ENCODE measurements at places on chromosomes 4 and X. TPM values are rescaled to one million over a fixed set of nuclear protein-coding genes. Genes with fewer than 3 reads are reported as not detected.

SSX1 gene
- polyA plus RNA-seq = not detected

COL4A6 gene
- 18.9 TPM for polyA plus RNA-seq

GRCh38 chr4:92303621-92304027 is at the start of gene GRID2:
GRID2 (plus strand) TSS chr4:92303966.
- peak; percentile 32 for DNase-seq

DNA sequence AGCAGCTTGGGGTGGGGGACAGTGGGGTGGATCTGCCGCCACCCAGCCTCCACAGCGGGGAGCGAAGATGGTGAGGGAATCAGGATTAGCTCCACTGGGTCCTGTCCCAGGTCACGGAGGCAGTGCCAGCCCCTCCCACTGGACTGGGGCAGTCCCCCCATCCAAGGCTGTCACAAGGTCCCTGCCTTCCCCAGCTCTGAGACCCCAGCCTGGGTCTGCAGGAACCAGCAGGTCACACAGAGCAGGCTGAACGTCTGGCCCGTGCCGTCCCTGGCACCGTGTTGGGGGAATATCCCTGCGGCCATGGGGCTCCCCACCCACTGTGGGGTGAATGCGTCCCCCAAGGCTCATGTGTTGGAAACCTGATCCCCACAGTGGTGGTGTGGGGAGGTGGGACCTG is 62.6 kb downstream of the FAM53A start:
- DNase-seq = no peak

DNA sequence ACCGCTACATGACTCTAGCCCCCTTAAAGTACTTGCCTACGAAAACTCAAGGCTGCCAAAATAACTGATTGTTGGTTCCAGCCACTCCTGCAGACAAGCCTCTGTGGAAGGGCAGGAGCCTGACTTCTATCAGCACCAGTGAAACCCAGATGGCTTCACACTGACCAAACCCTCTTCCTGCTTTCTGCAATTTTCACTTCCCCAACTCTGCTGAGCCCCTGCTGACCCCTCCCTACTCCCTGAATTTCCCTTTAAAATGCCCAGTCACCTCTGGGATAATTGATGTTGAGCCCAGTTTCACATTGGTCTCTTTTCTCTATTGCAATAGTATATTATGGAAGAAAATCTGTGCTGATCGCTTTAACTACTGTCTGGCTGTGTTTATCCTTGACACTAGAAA is 61.6 kb upstream of the STS start:
- DNase-seq = no peak

DNA sequence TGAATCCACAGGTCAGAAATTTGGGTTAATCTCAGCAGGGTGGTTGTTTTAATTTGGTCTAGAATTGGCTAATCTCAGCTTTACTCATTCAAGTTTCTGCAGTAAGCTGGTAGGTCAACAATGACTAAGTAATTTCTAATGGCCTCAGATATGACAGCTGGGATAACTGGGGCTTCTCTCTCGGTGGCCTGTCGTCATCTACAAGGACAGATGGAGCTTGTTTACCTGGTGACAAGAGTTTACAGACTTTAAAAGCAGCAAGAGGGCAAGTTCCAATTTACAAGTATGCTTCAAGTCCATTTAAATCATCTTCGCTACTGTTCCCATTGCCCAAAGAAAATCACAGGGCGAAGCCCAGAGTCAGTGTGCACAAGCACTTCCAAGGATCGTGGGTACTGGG is 453.9 kb downstream of the PDHA2 start:
- no peak for DNase-seq

GRCh38 chr4:54941994-54942552 is 183.3 kb downstream of the KDR start:
- no peak for DNase-seq

Measured in left renal cortex interstitium (tissue), 4 donors.